D341Med (cell line): ENCODE measurements at places on chromosomes 5 and 9.

DNA sequence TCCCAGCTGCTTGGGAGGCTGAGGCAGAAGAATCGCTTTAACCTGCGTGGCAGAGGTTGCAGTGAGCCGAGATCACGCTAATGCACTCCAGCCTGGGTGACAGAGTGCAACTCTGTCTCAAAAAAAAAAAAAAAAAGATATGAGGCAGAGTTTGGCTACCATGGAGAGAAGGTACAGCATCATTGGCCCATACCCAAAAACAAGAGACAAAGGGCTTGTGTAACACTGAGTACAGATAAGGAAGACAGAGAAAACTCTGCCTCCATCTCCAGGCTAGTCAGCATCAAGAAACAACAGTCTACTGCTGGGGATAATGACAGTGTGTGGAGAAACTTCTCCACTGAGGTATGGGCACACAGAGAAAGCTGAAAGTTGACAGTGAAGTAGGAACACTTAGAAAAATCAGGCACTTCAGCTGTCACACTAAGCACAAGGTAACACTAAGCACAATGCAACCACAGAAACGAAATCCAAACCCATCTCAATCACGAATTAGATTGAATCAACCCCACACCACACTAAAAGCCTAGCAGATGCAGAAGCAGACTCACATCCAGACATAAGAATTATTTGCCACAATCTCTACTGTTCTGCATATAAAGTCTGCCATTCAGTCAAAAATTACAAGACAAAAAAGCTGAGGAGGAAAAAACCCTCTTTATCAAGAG is 10.5 kb downstream of the PJA2 start:
- no peak for DNase-seq

DNA sequence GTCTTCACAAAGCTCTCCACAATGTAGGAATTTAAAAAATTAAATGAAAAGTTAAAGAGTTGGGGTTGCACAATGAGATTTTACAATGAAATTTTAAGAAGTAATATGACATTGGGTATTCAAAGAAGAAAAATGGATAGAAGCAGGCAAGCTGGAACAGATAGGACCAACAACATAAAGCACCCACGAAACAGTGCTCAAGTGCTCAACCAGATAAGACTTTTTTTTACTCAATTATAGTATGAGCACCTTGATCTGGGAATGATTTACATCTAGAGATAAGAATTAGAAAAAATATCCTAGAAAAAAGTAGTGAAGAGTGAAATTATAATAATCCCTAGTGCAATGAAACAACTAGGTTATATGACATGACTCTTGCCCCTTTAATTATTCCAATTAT is 1670.1 kb upstream of the ACO1 start:
- no peak for DNase-seq

GRCh38 chr5:169545762-169546161 is 37.8 kb upstream of the SPDL1 start:
- DNase-seq, result no peak

DNA sequence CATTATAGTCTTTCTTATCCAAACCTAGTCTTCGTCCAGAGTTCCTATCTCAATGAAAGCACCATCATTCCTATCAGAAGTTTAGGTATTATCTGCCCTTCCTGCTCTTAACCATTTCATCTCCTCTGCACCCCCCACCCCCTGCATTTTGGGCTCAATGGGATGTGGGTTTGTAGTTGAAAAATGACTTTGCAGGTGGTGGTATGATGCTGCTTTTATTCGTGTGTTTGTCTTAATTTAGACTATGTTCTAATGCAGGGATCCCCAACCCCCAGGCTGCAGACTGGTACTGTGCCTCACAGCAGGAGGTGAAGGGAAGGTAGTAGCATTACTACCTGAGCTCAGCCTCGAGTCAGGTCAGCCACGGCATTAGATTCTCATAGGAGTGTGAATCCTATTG is 49.4 kb upstream of the ZNF608 start:
- no peak for DNase-seq

GRCh38 chr9:126061575-126061974 is 265.1 kb upstream of the MVB12B start:
- DNase-seq, result no peak

DNA sequence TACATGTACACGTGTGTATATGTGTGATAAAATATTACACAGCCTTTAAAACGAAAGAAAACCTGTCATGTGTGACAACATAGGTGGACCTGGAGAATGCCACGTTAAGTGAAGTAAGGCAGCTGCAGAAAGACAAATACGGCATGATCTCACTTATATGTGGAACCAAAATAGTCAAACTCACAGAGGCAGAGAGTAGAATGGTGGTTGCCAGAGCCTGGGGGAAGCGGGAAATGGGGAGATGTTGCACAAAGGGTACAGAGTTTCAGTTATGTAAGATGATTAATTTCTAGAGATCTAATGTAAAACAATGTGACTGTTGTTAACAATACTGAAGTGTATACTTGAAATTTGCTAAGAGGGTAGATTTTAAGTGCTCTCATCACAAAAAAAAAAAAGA is 34.8 kb downstream of the ADAMTS12 start:
- no peak for DNase-seq

- DNase-seq, result no peak
These were observed 18.6 kb downstream of the C9orf57 start for GRCh38 chr9:72041775-72042194.

GRCh38 chr5:1014781-1015221 is 6.2 kb downstream of the NKD2 start:
- DNase-seq, result no peak
